Stomach (tissue), 19 donors: ENCODE measurements at places on chromosomes 6 and 20.

- H3K36me3 ChIP-seq: no peaks in the 10 kb centered on the region
- no peaks in the 10 kb centered on the region for H3K27me3 ChIP-seq
- H3K4me1 ChIP-seq: no peaks in the 10 kb centered on the region
- H3K4me3 ChIP-seq: no peak overlapping the region
Measured at GRCh38 chr6:168691774-168692173, 250.8 kb downstream of the SMOC2 start.

- no peaks in the 10 kb centered on the region for H3K36me3 ChIP-seq
- no peak overlapping the region for H3K27ac ChIP-seq
- H3K27me3 ChIP-seq: no peaks in the 10 kb centered on the region
- H3K4me3 ChIP-seq: no peak overlapping the region
Measured at GRCh38 chr6:19879663-19880062, 42.5 kb downstream of the ID4 start.

DNA sequence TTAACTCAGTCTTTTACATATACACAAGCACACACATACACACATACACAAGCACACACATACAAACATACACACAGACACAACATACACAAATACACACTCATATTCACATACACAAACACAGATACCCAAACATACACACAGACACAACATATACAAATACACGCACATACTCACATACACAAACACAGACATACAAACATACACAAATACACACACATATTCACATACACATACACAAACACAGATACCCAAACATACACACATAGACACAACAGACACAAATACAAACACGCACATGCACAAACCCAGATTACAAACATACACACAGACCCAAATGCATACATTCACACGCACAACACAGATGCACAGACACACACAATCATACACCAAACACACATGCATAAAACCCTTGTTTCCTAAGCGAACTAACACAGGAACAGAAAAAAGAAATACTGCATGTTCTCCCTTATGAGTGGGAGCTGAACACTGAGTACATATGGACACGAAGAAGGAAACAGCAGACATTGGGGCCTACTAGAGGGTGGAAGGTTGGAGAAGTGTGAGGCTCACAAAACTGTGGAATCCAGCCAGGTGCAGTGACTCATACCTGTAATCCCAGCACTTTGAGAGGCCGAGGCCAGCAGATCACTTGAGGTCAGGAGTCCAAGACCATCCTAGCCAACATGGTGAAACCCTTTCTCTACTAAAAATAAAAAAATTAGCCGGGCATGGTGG lies 34.2 kb downstream of the PIM1 start:
- no peaks in the 10 kb centered on the region for H3K4me1 ChIP-seq
- H3K4me3 ChIP-seq: no peak overlapping the region
- no peak overlapping the region for H3K27ac ChIP-seq
- H3K36me3 ChIP-seq: no peaks in the 10 kb centered on the region
- peak; percentile 56 for DNase-seq
- H3K27me3 ChIP-seq: peaks cover 4% of the 10 kb centered on the region

DNA sequence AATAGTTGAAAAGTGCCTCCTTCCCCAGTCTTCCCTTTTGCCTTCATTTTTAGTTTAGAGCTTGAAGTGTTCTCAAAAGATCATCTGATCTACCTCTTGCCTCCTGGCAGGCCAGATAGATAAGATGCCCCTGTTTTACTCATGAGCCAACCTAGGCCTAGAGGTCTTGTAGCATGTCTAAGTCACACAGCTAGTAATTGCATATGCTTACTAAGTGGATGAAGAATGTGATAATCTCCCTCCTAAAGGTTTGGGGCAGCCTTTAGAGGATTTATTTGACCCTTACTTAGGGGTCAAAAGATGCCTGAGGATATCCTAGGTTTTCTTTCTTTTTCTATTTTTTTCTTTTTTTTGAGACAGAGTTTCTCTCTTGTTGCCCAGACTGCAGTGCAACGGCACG lies 2.1 kb downstream of the C6orf141 start:
- H3K27me3 ChIP-seq: peaks cover 47% of the 10 kb centered on the region
- H3K36me3 ChIP-seq: no peaks in the 10 kb centered on the region
- no peak overlapping the region for H3K27ac ChIP-seq
- DNase-seq: no peak
- H3K4me3 ChIP-seq: no peak overlapping the region

GRCh38 chr20:35807877-35808276 lies 36.1 kb downstream of the PHF20 start:
- no peak for DNase-seq
- H3K36me3 ChIP-seq: peaks cover 66% of the 10 kb centered on the region
- H3K4me3 ChIP-seq: no peak overlapping the region

GRCh38 chr6:156544046-156544445 lies 233.1 kb upstream of the ARID1B start:
- no peaks in the 10 kb centered on the region for H3K36me3 ChIP-seq
- no peaks in the 10 kb centered on the region for H3K4me1 ChIP-seq
- H3K27me3 ChIP-seq: no peaks in the 10 kb centered on the region
- H3K4me3 ChIP-seq: no peak overlapping the region
- no peak for DNase-seq

- no peaks in the 10 kb centered on the region for H3K36me3 ChIP-seq
- H3K4me3 ChIP-seq: peak overlapping the region; percentile 90
- peaks cover 41% of the 10 kb centered on the region for H3K27me3 ChIP-seq
- H3K27ac ChIP-seq: no peak overlapping the region
Measured at GRCh38 chr6:144065213-144065660, 30.1 kb downstream of the SF3B5 start.

GRCh38 chr20:58113716-58114115 lies 114.7 kb downstream of the ANKRD60 start:
- H3K4me1 ChIP-seq: no peaks in the 10 kb centered on the region
- peaks cover 5% of the 10 kb centered on the region for H3K27me3 ChIP-seq
- DNase-seq: no peak
- H3K4me3 ChIP-seq: no peak overlapping the region
- no peaks in the 10 kb centered on the region for H3K36me3 ChIP-seq
